Activated CD8-positive, alpha-beta memory T cell treated with anti-CD3 and anti-CD28 coated beads, Interleukin-2, amount 10 ng/mL, durations not matched to agents 7 days and 5 days (primary cell): ENCODE measurements at places on chromosomes 4 and X.

GRCh38 chr4:108466936-108467902 is 153.2 kb upstream of the RPL34 start:
- peak; percentile 57 for DNase-seq

- peak; percentile 51 for DNase-seq
These were observed 11.3 kb upstream of the ANOS1 start for GRCh38 chrX:8743126-8743732.

GRCh38 chrX:40483502-40483901 is 97.3 kb upstream of the ATP6AP2 start:
- no peak for DNase-seq

DNA sequence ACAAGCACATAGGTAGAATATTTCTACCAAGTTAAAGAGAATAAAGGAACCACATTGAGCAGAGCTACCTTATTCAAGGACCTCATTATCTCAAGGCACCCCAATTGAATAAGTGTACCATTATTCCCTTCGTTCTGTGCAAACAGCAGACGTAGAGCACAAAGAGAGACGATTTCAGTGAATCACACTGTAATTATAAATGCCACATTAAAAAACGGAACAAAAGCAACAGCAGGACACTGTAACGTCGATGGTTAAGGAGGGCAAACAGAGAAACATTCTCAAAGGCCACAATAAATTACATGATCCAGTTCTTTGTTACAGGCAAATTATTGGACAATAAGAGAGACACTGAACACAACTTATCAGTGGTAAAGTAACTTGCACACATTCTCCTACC is 644.1 kb upstream of the TENM3 start:
- DNase-seq = no peak

DNA sequence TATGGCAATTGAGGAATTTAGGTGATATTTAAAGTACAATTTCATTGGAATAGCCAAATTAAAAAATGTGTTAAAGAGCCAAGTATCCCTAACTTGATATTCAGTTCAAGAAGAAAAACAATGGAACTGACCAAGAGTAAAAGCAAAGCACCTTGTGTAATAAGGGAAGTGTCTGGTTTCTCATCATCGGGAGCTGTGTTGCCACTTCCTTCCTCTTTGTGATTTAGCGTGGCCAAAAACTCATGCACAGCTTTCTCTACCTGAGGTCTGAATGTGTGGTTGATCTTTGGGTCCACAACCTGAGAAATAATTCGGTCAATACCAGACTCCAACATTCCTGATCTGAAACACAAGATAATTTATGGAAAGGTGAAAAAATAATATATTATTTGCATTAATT is 12.4 kb downstream of the BOD1L1 start:
- DNase-seq = no peak

DNA sequence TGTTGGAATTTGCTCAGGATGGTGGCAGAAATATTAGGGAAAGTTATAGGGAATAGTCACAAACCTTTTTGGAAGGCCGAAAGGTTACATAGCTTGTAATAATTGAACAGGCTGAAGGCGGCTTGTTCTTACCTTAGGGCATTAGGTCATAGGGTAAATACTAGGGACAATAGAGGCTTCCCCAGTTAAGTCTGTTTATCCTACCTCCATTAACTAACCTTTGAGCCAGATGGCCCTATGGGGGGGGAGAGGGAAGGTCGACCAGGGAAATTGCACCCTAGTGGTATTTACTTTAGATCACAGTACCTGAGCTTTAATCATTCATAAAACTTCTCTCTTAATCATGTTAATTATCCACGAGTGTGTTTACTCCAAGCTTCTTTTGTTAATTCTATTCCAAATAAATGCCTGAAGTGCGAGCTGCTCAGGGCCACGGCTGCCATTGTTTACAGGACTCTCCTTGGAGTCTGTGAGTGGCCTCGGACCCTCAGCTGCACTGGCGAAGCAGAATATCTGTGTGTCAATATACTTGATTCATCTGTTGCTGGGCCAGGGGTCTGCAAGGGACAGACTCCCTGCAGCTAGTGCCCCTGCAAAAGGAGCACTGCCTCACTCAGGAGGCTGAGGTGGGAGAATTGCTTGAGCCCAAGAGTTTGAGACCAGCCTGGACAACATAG is 22.9 kb downstream of the PAGE2 start:
- DNase-seq = no peak

DNA sequence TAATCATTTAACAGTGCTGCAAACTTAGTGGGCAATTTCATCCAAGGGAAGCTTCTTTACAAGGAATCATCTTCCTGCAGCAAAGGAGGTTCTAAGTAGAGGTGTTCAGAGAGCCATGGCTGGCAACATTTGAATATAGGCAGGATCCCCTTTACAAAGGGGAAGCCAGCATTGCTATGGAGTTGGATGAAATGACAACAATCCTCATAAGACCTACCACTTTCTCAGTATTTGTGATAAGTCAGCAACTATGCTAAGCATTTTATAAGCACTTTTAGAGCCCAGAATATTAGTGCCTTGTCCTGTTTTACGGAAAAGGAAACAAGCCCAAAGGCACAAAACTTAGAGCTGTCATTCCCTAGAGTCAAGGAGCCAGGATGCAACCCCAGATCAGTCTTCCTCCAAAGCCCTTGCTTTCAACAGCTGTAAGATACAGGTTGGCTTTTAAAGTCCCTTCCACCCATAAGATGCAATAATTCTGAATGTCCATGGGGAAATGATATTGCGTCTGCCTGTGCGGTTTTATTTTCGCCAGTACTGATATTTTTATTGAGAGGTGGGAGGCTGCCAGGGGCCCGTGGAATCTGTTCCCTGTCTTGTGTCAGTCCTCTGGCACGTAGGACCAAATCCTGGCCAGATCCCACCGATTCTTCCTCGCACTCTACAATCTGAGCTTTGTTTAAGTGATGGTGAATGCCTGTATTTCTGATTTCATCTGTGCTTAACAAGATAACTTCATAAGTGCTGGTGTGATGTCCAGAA is 59.1 kb downstream of the SMIM20 start:
- DNase-seq = no peak
